ENCODE measurements at places on chromosomes 1 and 21. TPM values are rescaled to one million over a fixed set of nuclear protein-coding genes. Genes with fewer than 3 reads are reported as not detected.

The FCAMR gene
- total RNA-seq: not detected

DNA sequence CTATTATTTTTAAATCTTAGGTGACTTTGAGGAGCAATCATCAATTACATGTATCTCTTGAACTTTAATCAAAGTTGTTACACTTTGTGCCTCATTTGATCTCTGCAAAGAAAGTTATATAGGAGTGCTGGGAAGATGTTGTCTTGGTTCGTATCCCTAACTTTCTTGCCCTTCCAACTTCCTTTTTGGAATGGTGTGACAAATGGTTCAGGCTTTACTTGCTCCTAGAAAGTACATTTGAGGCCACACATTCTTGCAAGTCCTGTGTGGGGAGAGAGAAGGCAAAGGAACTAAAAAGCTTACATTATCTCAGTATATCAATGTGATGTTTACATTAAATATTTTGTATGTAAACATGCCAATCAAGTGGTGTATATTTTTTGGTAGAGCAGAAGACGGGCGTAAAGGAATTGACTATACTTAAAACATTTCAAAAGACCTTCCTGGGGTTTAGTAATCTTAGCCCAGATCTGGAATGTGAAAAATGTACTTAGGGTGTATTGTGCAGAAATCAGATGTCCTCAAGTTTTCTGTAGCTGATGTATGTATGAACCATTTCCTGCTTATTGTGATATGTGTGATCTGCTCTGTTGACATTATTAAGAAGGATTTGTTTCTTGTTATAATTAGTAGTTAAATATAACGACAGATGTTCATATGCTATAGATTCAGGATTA is 59.2 kb downstream of the USP25 start:
- no peaks in the 10 kb centered on the region for H3K36me3 ChIP-seq
- H3K4me3 ChIP-seq: no peak overlapping the region
- no peaks in the 10 kb centered on the region for H3K4me1 ChIP-seq
- no peaks in the 10 kb centered on the region for H3K27me3 ChIP-seq
- DNase-seq: no peak
- no peak overlapping the region for H3K27ac ChIP-seq

DNA sequence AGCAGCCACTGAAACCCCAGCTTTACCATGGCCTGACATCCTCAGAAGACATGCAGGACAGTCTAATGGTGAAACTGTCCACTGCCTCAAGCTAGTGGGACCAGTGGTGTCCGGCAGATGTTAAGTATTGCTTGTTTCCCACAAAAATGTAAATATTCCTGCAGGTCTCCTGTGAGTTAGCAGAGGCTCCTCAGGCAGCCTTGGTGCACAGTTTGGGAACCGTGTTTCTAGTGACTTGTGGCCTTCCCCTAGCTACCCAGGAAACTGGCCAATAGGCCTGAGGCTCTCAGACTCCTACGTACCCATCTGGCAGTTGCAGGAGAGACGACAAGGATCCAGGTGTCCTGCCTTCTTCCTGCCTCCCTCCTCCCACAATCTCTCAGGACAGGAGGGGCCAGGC is 142.4 kb downstream of the CAMTA1 start:
- peaks cover 10% of the 10 kb centered on the region for H3K4me1 ChIP-seq
- H3K27ac ChIP-seq: no peak overlapping the region
- peaks cover 3% of the 10 kb centered on the region for H3K27me3 ChIP-seq

DNA sequence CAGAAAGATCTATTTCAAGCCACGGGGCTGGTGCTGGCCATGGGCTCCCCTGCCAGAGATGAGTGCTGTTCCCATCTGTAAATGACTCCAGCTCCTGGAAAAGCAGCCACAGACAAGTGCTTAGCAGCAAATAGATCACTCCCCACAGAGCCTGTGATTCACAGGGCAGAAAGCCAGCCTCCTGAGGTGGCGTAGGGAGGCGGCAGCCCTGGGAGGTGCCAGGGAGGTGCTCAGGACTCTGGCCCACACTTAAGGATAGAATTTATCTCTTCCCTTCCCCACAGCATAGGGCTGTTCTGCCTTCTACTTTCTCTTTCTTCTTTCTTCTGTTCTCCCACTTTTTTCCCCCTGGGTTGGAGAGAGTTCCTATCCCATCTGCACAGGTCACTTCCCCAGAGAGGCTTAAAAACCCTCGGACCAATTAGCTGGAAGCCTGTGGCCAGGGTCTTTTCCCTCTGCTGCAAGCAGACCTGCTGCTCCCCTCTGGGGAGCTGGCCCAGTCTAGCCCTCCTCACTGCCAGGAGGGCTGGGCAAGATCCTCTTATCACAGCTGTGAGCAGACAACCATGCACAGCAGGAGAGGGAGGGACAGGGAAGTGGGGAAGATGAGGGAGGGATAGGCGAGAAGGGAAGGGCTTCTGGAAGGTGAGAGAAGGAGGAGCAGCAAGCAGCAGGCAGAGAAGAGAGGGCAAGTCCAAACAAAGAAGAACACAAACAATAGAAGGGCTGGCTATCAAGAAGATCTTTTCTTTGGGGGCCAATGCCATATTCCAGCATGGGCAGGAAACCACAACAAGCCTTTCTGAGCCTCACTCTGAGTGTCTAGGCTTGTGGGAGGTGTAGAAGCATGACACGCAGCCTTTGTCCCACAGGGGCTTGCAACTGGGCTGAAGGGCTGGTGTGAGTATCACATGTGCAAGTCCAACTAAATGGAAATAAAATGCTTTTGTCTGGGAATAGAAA is 41.0 kb downstream of the KCND3 start:
- H3K4me3 ChIP-seq: no peak overlapping the region
- no peaks in the 10 kb centered on the region for H3K36me3 ChIP-seq
- H3K27ac ChIP-seq: peak overlapping the region; percentile 46
- peaks cover 10% of the 10 kb centered on the region for H3K4me1 ChIP-seq

Data from transverse colon (tissue), 4 donors.